D341Med (cell line): ENCODE measurements at places on chromosomes 2 and 18.

GRCh38 chr2:239577935-239578334, 177.1 kb upstream of the HDAC4 start:
- DNase-seq: no peak

- no peak for DNase-seq
Measured at GRCh38 chr2:39805936-39806608, 27.0 kb upstream of the THUMPD2 start.

DNA sequence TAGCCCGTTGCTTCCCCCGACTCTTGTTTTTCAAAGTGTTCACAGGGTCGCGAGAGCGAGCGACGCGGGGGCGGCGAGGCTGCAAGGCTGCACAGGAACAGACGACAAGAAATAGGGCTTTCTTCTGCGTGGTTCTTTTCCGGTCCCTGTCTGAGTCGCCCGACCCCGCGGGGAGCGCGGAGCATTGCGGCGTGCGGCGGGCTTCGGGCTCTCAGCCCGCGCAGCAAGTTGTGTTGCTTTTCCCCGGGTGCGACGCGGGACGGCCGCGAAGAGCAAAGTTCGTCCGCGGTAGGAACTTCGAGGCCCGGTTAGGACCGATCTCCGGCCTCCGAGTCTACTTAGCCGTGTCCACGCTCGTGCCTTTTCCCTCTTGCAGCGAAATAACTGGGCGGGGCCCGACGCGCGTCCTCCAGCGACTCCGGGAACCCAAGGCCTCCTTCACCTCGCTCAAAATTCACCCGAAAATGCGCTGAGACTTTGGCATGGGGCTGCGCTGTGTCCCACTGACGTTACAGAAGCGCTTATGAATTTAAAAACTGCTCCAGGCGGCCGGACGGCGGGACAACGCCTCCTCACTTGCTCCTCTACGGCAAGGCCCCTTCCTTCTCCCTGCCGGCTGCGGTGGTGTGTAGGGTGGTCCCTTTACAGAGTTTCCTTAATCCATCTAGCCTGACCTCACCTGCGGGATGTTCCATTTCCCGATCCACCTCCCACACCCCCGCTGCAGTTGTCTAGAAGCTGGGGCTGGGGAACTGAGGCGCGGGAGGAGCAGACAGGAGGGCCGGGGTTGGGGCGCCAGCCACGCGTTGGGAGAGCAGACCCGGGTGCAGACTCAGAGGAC, 1.5 kb upstream of the BCL2L11 start:
- no peak for DNase-seq

DNA sequence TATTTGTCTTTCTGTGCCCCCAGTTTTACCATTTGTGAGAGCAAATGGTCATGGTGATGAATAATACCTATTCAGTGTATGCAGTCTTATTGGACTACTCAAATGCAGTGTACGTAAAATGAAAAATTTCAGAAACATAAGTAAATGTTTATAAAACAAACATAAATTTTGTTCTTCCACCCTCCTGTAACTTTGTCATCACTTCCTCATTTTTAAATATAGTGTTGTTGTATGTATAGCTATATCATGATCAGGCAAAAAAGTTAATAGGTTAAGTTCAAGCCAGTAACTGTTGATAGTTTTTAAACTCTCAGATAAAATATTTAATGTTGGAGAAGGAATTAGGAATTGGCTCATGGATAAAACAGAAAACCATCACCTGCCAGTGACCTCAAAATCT, 93.2 kb downstream of the KLF7 start:
- no peak for DNase-seq

- no peak for DNase-seq
Measured at GRCh38 chr2:177325554-177325953, 61.0 kb upstream of the NFE2L2 start.

GRCh38 chr18:35029770-35030169, 11.4 kb upstream of the MAPRE2 start:
- no peak for DNase-seq

- DNase-seq: no peak
Measured at GRCh38 chr2:193187816-193188215, 993.1 kb upstream of the TMEFF2 start.

DNA sequence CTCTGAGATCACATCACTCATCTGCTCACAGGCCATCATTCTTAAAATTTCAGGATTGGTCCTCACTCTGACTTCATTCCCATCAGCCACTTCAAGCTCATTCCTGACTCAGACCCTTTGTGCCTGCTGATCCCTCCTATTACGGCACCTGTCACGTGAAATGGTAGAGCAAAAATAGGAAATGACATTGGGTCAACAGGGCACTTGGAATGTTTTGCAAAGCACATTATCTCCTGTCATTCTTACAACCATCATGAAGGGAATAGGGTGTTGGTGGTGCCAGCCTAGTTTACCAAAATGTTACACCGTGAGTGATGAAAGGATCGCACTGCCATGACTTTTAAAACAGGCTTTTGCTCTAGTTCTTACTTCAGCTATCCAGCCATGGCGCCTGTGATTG, 61.1 kb downstream of the EIF5B start:
- no peak for DNase-seq

DNA sequence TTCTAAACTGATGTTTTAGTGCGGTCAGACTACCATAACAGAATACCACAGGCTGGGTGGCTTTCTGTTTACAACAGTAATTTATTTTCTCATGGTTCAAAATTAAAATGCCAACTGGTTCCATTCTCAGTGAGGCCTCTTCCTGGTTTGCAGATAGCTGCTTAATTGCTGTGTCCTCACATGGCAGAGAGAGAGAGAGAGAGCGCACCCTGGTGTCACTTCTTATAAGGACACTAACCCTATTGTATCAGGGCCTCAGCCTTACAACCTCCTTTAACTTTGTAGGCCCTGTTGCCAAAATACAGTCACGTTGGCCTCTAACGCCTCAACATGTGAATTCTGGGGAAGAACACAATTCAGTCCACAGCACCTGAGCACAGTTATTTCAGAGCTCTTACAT, 37.5 kb upstream of the ZNF385B start:
- peak; percentile 56 for DNase-seq
